ENCODE measurements at places on chromosomes 12 and 14.
A peak's percentile ranks its signal among the peaks of the same experiment; 100 is the strongest.

DNA sequence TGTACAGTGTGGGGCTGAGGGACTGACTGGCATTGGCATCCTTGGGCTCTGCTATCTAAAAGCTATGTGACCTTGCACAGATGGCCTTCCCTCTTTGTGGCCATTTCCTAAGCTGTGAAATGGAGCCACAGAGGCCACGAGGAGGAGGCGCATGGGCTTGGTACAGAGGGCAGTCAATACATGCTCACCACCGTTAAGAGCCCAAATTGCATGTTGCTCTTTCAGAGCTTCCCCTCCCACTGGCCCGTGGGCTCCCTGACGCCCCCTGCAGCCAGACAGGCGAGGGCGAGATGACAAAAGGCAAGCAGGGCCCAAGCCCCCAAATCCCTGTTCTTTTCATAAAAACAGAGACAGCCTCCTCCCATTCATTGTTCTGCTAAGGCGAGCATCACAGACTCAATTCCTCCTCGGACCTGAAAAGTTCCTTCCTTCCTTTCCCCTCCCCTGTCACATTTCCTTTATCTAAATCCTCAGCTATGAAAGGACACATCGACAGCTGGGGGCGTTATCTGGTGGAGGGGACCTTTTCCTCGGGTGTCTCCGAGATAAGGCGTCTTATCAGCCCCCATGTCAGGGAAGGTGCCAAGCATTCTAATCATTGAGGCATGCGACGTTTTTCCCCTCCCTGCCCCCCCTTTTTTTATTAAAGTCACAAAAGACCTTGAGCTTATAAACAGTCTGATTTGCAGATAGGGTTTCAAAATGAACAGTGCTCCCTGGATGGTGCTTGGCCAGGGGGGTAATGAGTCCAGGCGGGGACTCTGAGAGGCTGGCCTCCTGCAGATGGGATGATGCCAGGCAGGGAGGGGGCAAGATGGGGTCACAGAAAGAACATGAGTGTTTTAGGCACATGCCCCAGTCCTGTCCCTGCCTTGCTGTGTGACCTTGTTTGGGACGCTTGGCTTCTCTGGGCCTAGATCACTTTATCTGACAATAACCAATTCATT is 26.4 kb downstream of the FAM222A start:
- no peak for DNase-seq

GRCh38 chr12:104533134-104533533 is 76.4 kb downstream of the CHST11 start:
- DNase-seq = no peak

GRCh38 chr12:107317751-107318555 is 224.6 kb upstream of the CRY1 start:
- DNase-seq = peak; percentile 12

GRCh38 chr12:2633825-2634200 is 161.0 kb upstream of the FKBP4 start:
- no peak for DNase-seq

DNA sequence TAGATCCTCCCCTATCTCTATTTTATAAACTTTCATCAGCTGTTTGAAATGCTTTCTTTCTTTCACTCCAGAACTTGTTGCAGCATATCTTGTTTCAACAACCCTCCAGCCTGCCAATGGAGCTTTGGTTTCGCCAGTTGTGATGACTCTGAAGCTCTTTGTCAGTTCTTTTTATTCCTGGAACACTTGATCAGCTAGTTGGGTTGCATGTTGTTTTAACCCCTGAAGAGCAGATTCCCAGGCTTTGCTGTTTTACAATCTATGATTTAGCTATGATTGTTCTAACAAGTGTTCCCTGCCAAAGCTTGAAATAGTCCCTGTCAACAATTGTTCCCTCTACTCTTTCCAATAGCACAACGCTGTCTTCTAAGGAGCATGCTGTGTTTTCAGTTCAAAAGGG is 50.6 kb upstream of the FUT8 start:
- no peak for DNase-seq

Data from cortex of kidney (tissue), 1 donor.